A549 treated with DMSO at 1 μM for 4 hours (cell line): ENCODE measurements at places on chromosomes 6 and 20. TPM values are rescaled to one million over a fixed set of nuclear protein-coding genes. Genes with fewer than 3 reads are reported as not detected.

The DEFB124 gene
- total RNA-seq = not detected in 5 replicates

The ARHGAP40 gene
- 0.09 TPM in 1 of 5 replicates, not detected in the others for total RNA-seq

The NR2E1 gene
- not detected in 5 replicates for total RNA-seq

The HLA-DQB1 gene
- total RNA-seq = not detected in 5 replicates

The ZNF311 gene
- total RNA-seq = 0.15 to 0.37 TPM (median 0.19 TPM) in 5 replicates

The GSTA3 gene
- not detected in 5 replicates for total RNA-seq

The BEND3 gene
- 4.1 to 4.6 TPM (median 4.4 TPM) in 5 replicates for total RNA-seq

The SLPI gene
- 9.1 to 13.4 TPM (median 11.7 TPM) in 5 replicates for total RNA-seq

The PRR3 gene
- total RNA-seq = 15.0 to 17.8 TPM (median 15.5 TPM) in 5 replicates

The ZBTB12 gene
- total RNA-seq = 3.5 to 5.5 TPM (median 4.8 TPM) in 5 replicates

The JPH2 gene
- 0.77 to 1.2 TPM (median 1.1 TPM) in 5 replicates for total RNA-seq

The NMBR gene
- not detected in 5 replicates for total RNA-seq

The CHRNA4 gene
- total RNA-seq = 0.19 to 2.1 TPM (median 0.29 TPM) in 5 replicates

The AARS2 gene
- 5.2 to 9.2 TPM (median 7.8 TPM) in 5 replicates for total RNA-seq

The SLA2 gene
- total RNA-seq = 0.03 to 0.04 TPM in 2 of 5 replicates, not detected in the others

The ANKEF1 gene
- 6.9 to 10.0 TPM (median 8.7 TPM) in 5 replicates for total RNA-seq

The KCNK17 gene
- not detected in 5 replicates for total RNA-seq

The ACTL10 gene
- 0.05 TPM in 1 of 5 replicates, not detected in the others for total RNA-seq

The FILIP1 gene
- total RNA-seq = 0.17 to 0.48 TPM (median 0.37 TPM) in 5 replicates

The TRIM31 gene
- total RNA-seq = 1.3 to 2.2 TPM (median 1.7 TPM) in 5 replicates

The HTR1B gene
- 0.03 to 0.07 TPM in 2 of 5 replicates, not detected in the others for total RNA-seq

The TFAP2D gene
- not detected in 5 replicates for total RNA-seq

The UNC5CL gene
- 0.28 to 0.38 TPM (median 0.33 TPM) in 5 replicates for total RNA-seq

The OR2B6 gene
- 0.17 to 0.25 TPM (median 0.17 TPM) in 3 of 5 replicates, not detected in the others for total RNA-seq

The CDH26 gene
- total RNA-seq = 0.09 to 0.28 TPM (median 0.12 TPM) in 4 of 5 replicates, not detected in the other

The TCF21 gene
- total RNA-seq = 0.02 to 0.12 TPM (median 0.05 TPM) in 5 replicates

The DEFB132 gene
- not detected in 5 replicates for total RNA-seq

The GRM1 gene
- total RNA-seq = 0.02 to 0.04 TPM (median 0.03 TPM) in 4 of 5 replicates, not detected in the other

The HLA-DMB gene
- 1.2 to 2.3 TPM (median 1.7 TPM) in 5 replicates for total RNA-seq
